Foreskin fibroblast (primary cell): ENCODE measurements at places on chromosomes 4 and X.

GRCh38 chr4:183390374-183390773, 54.1 kb upstream of the CDKN2AIP start:
- DNase-seq, result no peak

DNA sequence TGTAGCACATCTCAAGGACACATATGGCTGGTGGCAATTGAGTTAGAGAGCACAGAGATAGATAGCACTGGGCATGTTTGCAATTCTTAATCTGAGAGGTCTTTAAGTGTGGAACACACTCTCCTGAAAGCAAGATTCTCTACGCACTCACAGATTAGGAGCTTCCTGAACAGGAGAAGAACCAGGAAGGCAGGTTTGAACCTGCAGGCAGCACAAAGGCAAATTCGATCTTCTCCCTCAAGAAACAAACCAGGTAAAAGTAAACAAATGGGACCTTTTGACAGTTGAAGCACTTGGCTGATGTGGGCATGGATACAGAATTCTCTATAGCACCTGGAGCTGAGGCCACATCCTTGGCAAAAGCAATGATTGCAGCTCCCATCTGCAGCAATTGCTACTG, 24.3 kb downstream of the HS3ST1 start:
- DNase-seq, result no peak

- no peak for DNase-seq
Observed at GRCh38 chr4:151236036-151236435, 40.9 kb upstream of the PRSS48 start.

DNA sequence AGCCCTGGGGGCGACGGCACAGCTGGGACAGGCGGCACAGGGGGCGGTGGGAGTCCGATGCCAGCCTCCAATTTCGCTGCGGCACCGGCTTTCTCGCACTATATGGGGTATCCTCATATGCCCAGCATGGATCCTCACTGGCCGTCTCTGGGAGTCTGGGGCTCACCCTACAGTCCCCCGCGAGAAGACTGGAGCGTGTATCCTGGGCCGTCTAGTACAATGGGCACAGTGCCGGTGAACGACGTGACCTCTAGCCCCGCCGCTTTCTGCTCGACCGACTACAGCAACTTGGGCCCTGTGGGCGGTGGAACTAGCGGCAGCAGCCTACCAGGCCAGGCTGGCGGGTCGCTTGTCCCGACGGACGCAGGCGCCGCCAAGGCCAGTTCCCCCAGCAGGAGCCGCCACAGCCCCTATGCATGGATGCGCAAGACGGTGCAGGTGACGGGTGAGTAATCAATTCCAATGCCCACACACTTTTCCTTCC, 500 bp downstream of the CDX4 start:
- DNase-seq, result no peak

DNA sequence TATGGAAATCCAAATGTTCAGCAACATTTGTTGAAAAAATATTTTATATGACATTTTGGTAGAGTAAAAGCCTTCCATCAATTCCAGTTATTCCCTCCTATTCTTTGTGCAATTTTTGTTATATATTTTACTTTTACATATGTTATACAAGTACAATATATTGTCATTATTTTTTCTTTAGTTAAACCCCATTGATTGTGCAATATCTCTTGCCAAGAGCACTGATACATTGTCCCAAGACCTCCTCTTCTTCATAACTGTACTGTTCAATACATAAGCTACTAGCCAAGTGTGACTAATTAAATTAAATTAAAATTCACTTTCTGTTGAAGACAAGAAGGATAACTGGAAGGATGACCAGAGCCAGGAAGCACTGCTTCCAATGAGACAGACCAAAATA, 527.5 kb downstream of the TMA16 start:
- DNase-seq, result no peak

DNA sequence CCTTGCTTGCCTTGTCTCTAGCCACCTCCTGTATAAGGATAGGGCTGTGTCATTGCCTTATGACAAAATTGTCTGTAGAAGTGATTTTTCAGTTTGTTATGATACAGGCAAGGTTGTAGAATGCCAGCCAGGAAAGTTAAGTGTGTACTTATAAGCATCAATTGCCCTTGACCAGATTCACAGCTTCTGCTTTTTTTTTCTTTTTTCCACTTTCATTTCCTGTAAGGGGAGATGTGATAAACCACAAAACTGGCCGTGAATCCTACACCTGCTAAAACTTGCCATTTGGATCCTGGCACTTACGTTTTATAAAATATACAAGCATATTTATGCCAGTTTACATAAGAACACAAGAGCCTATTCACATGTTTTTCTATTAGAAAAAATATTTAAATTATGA, 35.0 kb upstream of the BMPR1B start:
- no peak for DNase-seq

- no peak for DNase-seq
Observed at GRCh38 chr4:75831856-75832405, 70.3 kb downstream of the PPEF2 start.

- DNase-seq, result peak; percentile 16
Observed at GRCh38 chr4:120731561-120731960, 191.0 kb downstream of the PRDM5 start.

DNA sequence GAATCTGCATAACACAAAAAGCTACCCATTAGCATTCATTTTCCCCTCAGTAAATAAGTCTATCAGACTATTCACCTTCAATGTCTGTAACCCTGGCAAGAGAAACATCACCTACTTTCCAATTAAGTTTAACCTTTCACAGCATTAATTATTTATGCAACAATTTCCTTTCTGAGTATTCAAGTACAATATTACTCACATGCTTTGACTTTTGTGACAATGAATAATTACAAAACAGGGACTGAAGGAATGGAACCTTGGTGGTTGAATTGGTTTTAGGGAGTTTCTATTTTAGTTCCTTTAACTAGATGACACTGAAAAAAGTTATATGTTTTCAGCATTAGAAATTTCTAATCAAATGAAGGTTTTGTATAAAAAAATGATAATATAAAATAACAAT, 932.3 kb upstream of the EPHA5 start:
- no peak for DNase-seq

GRCh38 chr4:25310803-25311166, 1.8 kb upstream of the ZCCHC4 start:
- DNase-seq, result no peak

GRCh38 chrX:47185241-47185640, 8.4 kb upstream of the UBA1 start:
- DNase-seq, result no peak

DNA sequence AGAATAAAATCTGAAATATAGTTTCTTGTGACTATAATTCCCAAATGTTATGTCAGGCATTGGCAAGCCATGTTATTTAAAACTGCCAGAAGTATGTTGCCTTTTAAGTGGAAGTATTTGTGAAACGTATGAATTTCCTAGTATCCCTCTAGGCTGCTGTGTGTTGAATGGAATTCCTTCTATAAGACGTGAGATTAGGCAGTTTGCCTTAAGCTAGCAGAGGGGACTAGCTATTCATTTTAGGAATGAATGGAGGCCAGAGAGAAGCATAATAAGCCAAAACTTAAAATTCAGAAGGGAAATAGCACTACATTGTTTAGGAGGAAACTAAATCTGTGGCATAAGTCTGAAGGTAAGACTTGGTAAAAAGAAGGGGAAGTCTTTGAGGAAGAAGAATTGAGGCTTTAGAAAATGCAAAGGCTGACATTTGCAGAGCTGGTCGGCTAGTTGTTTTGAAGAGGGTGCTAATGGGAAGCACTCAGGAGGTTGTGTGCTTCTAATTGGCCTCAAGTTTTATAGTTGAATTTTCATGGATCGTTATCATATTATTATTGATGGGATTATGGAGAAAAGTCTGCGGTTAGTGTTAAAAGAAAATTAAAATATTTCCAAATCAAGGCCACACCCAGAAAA, 57.1 kb downstream of the TMEM131L start:
- DNase-seq, result no peak

GRCh38 chr4:147874109-147874508, 142.2 kb downstream of the ARHGAP10 start:
- DNase-seq, result no peak

DNA sequence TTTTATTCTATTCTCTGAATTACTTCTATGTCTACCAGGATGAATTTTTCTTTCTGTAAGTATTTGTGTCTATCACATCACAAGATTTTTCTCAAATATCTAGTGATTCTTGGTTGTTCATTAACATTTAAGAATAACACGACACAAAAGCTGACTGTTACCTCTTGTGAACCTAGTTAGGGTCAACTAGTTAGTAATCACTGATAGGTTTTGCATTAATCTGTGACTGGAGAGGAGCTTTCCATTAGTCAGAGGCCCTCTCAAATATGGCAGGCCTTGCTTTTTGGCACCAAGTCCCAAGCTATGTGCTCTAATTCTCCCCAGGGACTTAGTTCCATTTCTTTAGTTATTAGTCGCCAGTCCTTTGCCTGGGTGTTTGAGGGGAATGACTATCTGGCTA, 259.2 kb downstream of the CFAP299 start:
- no peak for DNase-seq

DNA sequence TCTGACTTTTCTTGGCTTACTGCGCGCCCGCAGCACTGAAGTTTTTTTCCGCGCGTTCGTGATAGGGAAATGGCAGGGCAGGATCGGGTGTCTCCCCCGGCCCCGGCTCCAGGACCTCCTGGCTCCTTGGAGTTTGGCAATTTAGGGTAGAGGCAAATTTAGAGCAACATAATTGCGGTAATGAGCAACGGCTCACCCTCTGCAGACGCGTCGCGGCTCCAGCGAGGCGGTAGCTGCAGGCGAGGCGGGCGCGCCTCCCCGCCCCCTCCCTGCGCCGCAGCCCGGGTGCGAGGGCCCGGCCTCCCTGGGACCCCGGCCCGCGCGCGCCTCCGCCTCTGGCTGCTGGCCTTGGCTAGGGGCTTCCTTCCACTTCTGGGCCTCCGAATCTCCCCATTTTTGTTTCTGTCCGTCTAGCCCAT, 6.2 kb downstream of the MSX1 start:
- no peak for DNase-seq

DNA sequence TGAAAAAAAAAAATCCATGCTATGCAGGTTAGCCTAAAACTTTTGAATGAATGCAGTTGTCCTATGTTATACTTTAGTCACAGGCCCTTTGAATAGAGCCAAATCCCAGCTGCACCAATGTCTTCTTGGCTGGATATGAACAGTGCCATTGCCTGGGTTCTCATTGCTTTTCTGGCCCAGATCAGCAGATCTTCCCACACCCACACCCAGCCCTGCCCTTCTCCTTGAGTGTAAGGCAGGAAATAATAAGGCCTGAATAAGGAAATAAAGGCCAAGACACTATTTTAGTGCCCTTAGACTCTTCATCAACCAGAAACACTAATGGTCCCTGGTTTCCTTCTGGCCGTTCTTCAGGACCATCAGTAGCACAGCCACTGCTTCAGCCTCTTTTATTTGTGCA, 66.6 kb downstream of the USP38 start:
- no peak for DNase-seq

GRCh38 chr4:17616283-17616682, 1.8 kb downstream of the MED28 start:
- DNase-seq, result no peak

GRCh38 chr4:25807102-25807728, 55.6 kb downstream of the SEL1L3 start:
- no peak for DNase-seq

- no peak for DNase-seq
Observed at GRCh38 chrX:70878902-70879301, 29.6 kb downstream of the TEX11 start.

GRCh38 chr4:69977582-69977981, 12.1 kb upstream of the CSN2 start:
- no peak for DNase-seq

- DNase-seq, result no peak
Observed at GRCh38 chr4:168631241-168632162, 134.7 kb downstream of the PALLD start.

GRCh38 chr4:135485371-135485770, 1283.8 kb upstream of the PABPC4L start:
- DNase-seq, result no peak

GRCh38 chr4:24796620-24797019, 1.2 kb downstream of the SOD3 start:
- DNase-seq, result no peak
